Thoracic aorta (tissue), 2 donors: ENCODE measurements at places on chromosomes 5 and 9. TPM values are rescaled to one million over a fixed set of nuclear protein-coding genes. Genes with fewer than 3 reads are reported as not detected.

GRCh38 chr5:39055768-39056398, 18.3 kb downstream of the RICTOR start:
- no peak for DNase-seq

- DNase-seq: no peak
Observed at GRCh38 chr9:71814226-71814625, 45.9 kb upstream of the CEMIP2 start.

- DNase-seq: no peak
Observed at GRCh38 chr5:42842921-42843641, 31.4 kb upstream of the SELENOP start.

DNA sequence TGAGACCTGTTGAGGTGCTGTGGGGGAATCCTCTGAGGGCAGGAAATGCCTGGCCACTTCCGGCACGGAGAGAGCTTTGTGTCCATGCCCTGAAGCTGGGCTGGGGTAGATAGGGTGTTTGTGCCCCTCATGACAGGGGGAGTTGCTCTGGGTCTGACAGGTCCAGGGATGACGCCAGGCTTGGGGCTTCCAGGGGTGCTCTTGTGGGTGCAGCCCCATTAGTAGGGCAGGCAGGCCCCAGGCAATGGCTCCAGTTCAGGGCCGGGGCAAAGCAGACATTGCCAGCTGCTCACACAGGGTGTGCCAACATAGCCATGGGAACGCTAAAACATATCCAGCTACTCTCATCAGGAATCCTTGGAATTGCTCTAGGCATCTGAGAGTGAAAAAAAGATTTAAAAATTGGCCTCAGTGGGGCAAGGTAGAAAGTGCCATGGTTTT, 21.1 kb downstream of the PITX1 start:
- DNase-seq: no peak

DNA sequence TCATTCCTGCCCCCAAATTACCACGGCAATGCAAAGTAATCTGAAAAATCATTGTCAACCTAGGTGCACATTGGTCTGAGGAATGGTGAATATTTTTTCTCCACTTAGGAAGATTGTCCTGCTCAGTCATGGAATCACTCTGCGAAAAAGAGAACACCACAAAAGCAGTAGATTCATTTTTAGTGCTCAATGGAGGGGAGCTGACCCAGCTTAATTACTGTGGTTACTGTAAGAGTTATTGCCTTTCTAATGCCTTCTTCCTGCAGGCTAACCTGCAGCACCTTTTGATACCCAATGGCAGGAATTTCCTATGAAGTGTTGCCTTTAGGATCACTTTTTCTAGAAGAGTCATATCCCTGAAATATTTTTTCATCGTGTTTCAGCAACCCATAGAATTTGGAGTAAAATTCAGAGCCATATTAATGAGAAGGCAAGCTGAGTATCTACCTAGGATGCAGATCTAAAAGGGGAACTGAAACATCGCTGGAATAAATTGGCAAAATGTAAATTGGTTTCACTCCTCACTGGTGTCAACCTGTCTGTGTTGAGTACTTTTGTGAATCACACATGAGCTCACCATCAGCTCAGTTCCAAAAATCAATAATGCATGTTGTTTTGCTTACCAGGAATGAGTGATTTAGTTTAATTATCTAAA, 464.5 kb downstream of the CSNK1G3 start:
- DNase-seq: no peak

GRCh38 chr9:132609829-132610228, 27.4 kb downstream of the BARHL1 start:
- no peak for DNase-seq

GRCh38 chr5:103441523-103441922, 121.1 kb downstream of the NUDT12 start:
- no peak for DNase-seq

DNA sequence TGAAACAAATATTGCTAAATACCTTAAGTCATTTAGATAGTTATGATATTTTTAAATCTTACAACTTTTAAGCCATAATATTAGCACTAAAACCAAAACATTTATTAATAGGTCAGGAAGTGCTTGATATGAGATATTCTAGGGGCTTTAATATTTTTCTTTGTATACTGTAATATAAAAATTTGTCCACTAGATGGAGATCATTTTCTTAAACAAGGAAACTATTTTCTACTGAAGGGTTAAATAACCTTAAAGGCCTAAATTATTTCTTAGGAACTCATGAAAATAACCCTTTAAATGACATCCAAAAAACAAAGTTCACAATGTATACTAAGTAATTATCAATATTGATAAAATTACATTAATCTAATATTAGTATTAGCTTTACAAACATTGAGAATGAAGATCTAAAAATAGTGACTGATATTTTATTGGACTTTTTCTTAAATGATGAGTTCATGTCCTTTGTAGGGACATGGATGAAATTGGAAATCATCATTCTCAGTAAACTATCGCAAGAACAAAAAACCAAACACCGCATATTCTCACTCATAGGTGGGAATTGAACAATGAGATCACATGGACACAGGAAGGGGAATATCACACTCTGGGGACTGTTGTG, 635.7 kb downstream of the RAB3C start:
- DNase-seq: no peak

DNA sequence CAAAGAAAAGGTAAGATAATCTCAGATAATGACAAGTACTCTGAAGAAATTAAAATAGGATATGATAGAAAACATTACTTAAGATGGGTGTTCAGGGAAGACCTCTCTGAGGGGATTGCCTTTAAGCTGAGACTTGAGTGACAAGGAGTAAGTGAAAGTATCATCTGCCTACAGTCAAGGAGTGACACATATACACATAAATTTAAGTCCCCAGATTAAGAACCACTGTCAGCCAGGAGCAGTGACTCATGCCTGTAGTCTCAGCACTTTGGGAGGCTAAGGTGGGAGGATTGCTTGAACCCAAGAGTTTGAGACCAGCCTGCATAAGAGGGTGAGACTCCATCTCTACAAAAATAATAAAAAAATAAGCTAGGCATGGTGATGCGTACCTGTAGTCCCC, 19.7 kb upstream of the ANKHD1 start:
- no peak for DNase-seq

- DNase-seq: no peak
Observed at GRCh38 chr5:96548905-96549304, 113.3 kb upstream of the CAST start.

DNA sequence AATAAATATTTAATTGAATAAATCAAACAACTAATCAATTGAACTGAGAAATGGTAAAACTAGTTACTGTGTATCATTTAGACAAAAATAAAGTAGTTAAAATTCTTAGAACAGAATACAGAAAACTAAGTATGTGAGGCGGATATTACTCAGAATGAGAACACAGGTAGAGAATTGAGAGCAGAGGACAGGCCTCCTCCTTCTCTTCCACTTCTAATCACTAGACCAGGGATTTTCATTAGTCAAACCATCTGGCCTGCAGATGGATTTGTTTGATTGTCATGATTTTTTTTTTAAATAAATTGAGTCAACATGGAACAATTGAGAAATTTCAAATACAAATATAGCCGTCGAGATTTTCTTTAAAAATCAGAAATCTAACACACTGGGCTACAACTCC, 198.6 kb upstream of the HMHB1 start:
- no peak for DNase-seq

- no peak for DNase-seq
Observed at GRCh38 chr9:93662952-93663572, 86.7 kb downstream of the PHF2 start.

- DNase-seq: no peak
Observed at GRCh38 chr9:84857211-84857610, 187.7 kb downstream of the NTRK2 start.

DNA sequence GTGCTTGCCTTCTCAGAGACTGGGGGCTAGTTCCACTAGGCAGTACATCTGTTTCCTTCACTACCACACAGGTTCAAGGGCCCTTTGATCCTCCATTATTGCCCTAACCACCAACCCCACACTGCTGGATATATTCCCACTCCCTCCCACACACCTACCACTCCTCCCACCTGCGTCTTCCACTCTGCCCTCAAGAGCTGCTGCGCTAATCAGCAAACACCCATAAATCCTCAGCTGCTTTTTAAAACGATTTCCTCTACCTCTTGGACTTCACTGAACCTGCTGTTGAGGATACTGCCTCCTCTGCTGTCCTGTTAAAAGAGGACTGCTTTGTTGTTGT, 120.9 kb downstream of the MAPKAP1 start:
- no peak for DNase-seq

GRCh38 chr9:77284616-77285015, 107.3 kb downstream of the VPS13A start:
- DNase-seq: no peak

GRCh38 chr5:81849770-81850367, 99.0 kb upstream of the SSBP2 start:
- no peak for DNase-seq

- DNase-seq: no peak
Observed at GRCh38 chr5:171166766-171167165, 142.3 kb upstream of the TLX3 start.

- DNase-seq: no peak
Observed at GRCh38 chr5:171966270-171966669, 40.2 kb downstream of the FBXW11 start.

DNA sequence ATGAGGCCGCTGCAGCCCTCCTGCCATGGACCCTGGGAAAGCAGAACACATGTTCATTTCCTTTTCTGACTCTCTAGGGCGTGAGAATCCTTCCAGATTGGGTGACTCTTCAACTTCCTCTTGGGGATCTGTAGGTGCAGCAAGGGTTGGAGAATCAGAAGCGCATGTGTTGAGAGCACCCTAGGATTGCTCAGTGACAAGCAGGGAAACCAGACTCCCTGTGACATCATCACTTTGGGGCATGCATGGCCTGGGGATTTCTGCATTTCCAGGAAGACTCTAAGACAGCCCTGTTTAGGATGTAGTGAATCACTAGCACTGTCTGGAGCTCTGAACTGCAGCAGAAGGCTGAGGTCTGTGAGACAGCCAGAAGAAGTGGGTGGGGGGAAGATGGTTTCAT, 15.1 kb upstream of the LCP2 start:
- no peak for DNase-seq

GRCh38 chr9:137308057-137308619, 6.1 kb upstream of the NRARP start:
- no peak for DNase-seq

DNA sequence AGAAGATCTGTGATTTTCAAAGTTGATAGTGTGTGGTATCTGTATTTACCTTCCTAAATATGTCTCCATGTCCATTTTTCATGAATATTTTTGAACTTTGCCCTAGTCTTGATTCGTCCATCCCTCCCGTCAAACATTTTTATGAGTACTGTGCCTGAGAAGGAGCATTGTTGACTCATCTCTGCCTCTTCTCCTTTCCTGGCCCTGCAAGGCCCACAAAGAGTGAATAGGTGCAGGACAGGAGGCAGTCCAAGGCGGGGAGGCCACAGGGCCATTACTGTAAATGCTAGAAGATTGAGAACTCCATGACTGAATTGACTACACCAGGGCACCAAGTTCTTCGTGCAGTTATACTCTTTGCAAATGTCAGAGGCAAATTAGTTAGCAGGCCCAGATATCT, 200.9 kb downstream of the ZSWIM6 start:
- DNase-seq: no peak

DNA sequence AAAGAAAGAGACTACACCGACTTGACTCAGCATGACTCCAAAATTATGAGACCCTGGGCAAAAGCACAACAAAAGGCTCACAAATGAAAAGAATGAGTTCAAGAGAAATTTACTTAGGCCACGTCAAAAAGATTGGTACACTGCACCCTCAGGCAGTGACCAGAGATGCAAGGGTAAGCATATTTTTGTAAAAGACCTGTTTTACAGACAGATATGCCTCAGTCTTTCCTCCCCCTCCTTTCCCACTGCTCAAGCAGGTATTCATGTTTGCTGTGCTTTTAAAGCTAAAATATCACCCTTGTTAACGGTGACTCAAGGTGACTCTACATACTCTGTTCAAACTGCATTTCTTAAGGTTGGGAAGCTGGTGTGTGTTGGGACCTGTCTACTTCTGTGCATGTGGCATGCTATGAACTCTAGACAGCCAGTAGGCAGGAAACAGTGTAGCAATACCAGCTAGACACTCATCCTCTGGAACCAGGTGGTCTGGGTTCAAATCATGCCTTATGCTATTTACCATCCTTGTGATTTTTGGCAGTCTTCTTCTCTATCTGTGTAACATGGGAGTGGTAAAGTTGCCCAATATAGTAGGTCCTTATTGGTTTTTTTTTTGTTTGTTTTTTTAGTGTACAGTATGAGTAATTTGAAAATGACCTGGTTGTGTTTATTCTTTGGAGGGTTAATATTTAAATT, 98.7 kb downstream of the TLE4 start:
- no peak for DNase-seq

GRCh38 chr9:14531341-14532269, 161.6 kb downstream of the ZDHHC21 start:
- DNase-seq: no peak

DNA sequence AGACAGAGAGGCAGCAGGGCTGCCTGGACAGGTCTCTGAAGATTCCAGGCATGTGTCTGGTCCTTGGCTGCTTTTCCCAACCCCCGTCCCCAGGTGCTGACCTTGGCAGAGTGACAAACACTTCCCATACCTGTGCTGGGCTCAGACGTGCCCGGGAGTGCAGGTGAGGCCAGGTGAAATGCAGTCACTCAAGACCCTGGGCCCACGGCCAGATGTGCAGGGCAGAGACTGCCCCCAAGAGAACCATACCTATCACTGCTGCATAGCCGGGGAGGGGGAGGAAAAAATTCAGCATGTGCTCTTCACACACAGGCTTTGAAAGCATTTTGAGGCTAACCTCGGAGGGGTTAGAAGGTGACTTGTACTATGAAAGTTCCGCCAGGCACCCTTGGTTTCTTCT, 22.6 kb downstream of the CCNJL start:
- no peak for DNase-seq

GRCh38 chr5:42500003-42500599, 76.9 kb downstream of the GHR start:
- DNase-seq: no peak

The ASPN gene
- total RNA-seq: 122 TPM

The THOC3 gene
- total RNA-seq: 8.7 TPM

The VLDLR gene
- total RNA-seq: 6.6 TPM

The ADAMTSL2 gene
- total RNA-seq: 2.8 TPM

The SLC34A3 gene
- not detected for total RNA-seq

The RXRA gene
- 58.1 TPM for total RNA-seq

The SURF2 gene
- total RNA-seq: 7.0 TPM

The POU5F2 gene
- total RNA-seq: 4.6 TPM

The NR6A1 gene
- total RNA-seq: 4.6 TPM
